ENCODE measurements at places on chromosomes 5 and 9.

- DNase-seq = no peak
Observed at GRCh38 chr5:180142021-180142765, 66.8 kb downstream of the RASGEF1C start.

GRCh38 chr5:148778882-148779281 lies 47.5 kb upstream of the ADRB2 start:
- DNase-seq = no peak

DNA sequence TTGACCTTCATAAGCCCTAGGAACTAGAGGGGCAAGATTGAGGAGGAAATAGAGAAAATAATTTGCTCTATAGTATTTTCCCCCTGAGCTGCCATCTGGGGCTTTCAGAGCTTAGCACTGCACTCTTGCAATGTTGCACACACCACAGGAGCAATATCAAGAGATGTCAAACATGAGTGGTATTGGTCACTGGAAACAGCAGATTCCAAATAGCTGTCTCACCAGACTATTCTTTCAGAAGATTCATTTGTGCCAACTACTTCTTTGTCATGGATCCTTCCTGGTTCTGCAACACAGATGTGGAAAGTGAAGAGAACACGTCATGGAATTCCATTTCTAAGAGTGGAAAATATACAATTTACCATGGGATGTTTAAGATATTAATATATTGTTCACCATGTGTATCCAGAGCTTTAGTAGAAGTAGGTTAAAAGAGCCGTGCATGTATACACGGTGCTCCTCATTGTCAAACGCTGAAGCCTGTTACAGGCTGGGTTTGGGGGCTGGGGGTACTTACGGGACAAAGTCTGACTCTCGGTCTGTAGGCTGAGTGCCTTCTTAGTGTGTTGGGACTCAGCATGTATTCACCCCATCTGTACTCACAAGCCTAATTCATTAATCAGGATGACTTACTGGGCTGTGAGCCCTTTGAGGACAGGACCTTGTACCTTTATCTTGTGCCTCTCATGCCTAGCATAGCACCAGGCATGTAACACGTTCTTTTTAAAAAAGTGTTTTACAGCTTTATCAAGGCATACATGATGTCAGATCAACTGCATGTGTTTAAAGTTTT lies 31.4 kb upstream of the GDNF start:
- no peak for DNase-seq

GRCh38 chr5:145362266-145362665 lies 472.9 kb downstream of the PRELID2 start:
- no peak for DNase-seq

DNA sequence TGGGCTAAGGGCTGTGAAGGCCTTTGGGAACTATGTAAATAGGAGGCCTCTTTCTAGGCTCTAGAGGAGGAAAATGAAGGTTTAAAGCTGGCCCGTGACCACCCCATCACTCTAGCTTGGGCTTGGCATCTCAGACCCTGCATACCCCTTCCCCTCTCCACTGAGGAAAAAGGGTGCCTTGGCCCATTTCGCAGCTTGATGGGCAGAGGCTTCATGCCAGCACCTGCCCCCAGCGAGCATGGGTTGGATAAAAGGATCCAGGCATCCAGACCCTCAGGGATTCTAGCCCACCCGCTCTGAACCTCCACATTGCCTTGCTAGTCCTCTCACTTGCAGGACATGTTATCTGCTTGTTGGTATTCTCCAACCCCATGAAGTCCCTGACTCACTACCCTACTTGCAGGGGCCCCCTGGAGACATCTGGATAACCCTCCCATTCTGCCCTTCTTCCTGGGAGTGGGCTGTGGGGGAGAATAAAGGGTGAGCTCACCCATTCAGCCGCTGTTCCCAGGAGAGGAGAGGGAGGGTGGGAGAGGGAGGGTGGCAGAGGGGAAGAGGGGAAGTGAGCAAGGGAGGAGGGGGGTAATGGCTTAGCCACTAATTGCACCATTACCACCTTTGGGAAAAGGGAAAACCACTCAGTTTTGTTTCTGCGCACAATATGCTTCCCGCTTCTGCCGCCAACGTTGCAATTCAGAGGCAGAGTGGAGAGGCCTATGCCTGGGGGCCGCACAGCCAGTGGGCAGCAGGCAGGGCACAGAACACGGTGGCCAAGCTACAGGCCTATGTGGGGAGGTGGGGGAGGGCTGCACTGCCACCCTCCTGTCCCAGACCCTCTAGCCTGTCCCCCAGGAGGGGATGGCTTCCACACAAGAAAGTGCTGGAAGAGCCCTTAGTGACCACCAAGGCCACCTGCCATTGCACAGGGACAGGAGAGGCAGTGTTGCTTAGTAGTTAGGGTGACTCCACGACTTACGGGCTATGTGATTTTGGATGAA lies 2.1 kb upstream of the CAMK2A start:
- no peak for DNase-seq

- no peak for DNase-seq
Observed at GRCh38 chr5:123876276-123876790, 364.4 kb downstream of the CSNK1G3 start.

DNA sequence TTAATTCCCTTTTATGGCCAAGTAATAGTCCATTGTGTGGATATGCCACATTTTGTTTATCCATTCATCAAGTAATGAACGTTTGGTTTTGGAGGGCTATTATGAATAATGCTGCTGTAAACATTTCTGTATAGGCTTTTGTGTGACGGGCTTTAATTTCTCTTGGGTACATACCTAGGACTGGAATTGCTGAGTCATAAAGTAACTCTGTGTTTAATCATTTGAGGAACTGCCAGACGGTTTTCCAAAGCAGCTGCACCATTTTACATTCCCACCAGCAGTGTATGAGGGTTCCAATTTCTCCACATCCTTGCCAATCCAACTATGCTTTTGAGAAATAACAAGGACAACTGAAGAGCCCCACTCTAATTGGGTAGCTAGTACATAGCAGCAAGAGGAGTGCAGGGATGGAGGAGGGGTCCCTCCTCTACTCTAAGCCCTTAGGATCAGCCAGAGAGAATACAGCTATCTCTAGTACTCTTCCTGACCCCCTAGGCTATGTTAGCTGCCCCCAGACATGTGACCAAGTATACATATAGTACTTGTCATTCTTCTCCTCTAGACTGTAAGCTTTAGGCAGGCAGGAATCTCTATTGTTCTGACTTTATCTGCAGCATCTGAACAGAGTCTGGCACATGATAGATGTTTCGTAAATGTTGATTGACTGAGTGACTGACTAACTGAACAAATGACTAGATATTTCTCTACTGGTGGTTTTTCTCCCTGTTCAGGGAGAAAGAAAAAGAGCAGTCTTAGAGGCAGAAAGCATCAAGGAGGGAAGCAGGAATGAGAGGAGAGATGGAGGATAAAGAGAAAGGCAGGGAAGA lies 22.1 kb upstream of the MATR3 start:
- no peak for DNase-seq

DNA sequence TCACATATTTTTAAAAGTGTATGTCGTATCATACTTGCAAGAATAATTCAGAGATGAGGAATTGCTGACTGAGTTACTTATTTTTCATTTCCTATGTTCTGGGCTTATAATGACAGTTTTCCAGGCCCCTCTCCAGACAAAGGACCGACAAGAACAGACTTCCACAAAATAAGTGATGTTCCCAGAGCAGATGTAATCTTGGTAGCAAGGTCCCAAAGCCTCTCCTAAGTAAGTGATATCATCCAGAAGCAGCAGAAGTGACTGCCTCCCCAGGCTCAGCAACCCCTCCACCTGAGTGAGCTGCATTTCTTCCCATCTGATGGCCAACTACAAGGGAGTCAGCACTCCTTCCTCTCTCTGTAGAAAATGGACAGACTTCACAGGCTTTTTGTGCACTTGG lies 57.1 kb downstream of the SEMA6A start:
- DNase-seq = no peak

DNA sequence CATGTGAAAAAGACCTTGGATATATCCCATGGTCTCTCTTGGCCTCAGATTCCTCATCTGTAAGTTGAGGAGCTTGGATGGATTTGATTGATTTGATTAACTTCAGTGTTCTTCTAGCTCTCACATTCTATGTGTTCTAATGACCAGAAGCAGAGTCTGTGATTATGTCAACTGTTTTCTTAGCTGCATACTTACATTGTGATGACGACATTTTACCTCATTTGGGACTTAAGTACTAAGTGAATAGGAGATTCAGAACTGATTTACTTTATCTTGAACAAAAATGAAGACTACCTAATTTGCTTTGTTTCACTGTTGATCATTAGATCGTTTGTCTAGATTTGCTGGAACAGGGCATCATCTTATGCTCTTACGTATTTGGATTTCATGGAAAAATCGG lies 427.7 kb downstream of the SH3GL2 start:
- DNase-seq = no peak

GRCh38 chr5:143641549-143642355 lies 170.2 kb upstream of the HMHB1 start:
- DNase-seq = no peak

DNA sequence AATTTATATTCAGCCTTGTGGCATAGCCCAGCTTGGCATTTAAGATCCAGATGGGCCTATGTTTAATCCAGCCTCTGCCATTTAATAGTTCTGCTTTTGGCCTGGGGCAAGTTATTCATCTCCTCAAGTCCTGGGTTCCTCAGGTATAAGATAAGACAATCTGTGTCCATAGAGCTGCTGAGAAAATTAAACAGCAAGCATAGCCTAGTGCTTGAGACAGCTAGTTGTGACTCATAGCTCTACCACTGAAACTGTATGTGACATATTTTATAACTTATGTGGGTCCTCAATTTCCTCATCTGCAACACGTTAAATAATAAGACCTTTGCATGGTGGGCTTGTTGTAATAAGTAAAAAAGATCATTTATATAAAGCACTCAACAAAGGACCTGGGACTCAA lies 53.3 kb upstream of the ATP10B start:
- no peak for DNase-seq

GRCh38 chr5:55618318-55618717 lies 83.6 kb upstream of the PLPP1 start:
- no peak for DNase-seq

GRCh38 chr5:78899922-78900362 lies 85.2 kb downstream of the ARSB start:
- DNase-seq = no peak

DNA sequence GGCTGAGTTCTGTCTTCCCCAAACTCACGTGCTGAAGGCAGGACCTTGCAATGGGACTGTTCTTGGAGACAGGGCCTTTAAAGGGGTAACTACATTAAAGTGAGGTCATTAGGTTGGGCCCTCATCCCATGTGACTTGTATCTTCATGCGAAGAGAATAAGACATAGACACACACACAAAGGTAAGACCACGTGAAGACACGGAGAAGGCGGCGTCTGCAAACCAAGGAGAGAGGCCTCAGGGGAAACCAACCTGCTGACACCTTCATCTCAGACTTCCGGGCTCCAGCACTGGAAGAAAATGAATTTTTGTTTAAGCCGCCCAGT lies 50.7 kb upstream of the KCNMB1 start:
- no peak for DNase-seq

GRCh38 chr5:5285906-5286305 lies 136.6 kb upstream of the ICE1 start:
- no peak for DNase-seq

DNA sequence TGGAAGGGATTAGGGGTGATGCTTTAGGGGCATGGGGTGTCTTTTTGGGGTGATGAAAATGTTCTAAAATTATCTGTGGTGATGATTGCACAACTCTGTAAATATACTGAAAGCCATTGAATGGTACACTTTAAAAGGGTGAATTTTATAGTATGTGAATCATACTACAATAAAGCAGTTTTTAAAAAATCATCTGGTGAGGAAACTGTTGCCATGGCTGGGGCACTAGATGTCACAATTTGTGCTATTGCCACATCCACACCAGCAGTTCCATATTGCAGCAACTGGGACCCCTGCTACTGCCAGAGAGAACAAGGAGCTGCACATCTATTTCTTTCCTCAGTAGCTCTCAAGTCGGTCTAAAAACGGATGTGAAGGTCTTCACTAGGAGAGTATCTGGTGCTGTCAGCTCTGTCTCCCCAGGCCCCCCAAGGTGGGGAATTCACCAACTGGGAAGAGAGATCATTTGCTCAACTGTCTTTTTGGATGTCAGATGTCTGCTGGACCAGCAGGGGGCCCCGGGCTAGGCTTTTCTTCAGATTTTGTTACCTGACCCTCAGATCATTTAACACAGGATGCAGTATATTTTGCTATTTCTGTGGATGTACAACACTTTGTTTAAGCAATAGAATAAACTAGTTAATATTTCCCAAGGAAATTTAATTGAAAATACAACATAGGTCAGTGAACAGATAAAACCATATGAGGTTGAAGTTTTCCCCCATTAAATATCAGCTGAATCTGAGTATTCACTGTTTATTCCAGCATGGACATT lies 13.2 kb downstream of the CMYA5 start:
- no peak for DNase-seq

GRCh38 chr9:107779731-107780130 lies 290.2 kb upstream of the KLF4 start:
- no peak for DNase-seq

GRCh38 chr5:97046270-97046982 lies 96.0 kb downstream of the LIX1 start:
- no peak for DNase-seq

- DNase-seq = no peak
Observed at GRCh38 chr5:37774912-37775483, 64.8 kb downstream of the GDNF start.

DNA sequence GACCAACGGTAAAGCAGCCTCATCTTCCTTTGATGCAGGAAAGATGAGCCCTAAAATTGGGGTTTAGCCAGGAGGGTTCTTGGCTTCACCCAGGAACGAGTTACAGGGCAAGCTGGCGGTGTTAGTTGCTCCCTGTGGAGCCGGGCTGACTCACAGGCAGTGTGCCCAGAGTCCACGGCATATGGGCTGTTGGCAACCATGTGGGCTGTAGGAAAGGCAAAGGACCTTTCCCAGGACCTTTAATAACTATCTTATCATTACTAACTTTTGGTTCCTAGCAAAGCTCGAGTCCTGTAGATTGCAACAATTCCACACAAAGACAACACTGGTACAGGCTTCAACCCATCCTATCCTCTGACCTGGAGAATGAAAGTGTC lies 29.8 kb upstream of the CLPTM1L start:
- DNase-seq = no peak

DNA sequence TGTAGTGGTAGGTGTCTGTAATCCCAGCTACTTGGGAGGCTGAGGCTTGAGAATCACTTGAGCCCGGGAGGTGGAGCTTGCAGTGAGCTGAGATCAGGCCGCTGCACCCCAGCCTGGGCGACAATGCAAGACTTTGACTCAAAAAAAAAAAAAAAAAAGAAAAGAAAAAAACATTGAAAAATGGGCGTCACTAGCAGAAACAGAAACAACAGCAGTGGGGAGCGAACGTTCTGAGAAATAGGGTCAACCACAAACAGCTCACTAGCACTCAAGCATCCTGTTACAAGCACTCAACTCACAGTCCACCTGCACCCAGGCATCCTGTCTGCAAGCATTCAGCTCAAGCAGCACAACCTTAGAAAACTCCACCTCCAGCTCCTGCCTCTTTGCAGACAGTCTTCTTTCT lies 17.2 kb downstream of the TRIM14 start:
- DNase-seq = no peak

GRCh38 chr5:172548311-172548731 lies 92.7 kb upstream of the NEURL1B start:
- DNase-seq = no peak

Data from stimulated activated CD8-positive, alpha-beta memory T cell treated with anti-CD3 and anti-CD28 coated beads, Interleukin-4, amount 100 ng/mL, for 1 hour (primary cell).